Amygdala (tissue), 56 donors: ENCODE measurements at places on chromosomes 5 and 9.

GRCh38 chr9:134408939-134409737 lies 82.9 kb downstream of the RXRA start:
- no peak for DNase-seq

GRCh38 chr9:2291980-2292704 lies 277.0 kb downstream of the SMARCA2 start:
- DNase-seq = no peak

DNA sequence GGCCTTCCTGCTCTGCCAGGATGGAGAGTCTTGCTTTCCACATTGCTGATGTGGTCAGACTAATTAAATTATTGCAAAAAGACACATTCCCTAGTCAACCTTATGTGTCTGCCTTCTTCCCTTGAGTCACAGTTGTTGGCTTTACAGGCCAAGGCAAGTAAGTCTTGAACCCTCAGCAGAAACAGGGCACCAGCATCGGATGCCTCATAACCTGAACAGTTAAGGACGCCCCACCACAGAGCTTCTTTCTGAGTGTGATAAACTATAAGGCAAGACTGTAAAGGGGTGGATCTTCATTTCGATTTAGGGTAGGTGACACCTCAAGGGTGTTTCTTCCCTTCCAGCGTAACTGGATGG lies 670 bp upstream of the KIF2A start:
- DNase-seq = no peak

GRCh38 chr5:95935553-95936100 lies 26.0 kb downstream of the ELL2 start:
- no peak for DNase-seq

DNA sequence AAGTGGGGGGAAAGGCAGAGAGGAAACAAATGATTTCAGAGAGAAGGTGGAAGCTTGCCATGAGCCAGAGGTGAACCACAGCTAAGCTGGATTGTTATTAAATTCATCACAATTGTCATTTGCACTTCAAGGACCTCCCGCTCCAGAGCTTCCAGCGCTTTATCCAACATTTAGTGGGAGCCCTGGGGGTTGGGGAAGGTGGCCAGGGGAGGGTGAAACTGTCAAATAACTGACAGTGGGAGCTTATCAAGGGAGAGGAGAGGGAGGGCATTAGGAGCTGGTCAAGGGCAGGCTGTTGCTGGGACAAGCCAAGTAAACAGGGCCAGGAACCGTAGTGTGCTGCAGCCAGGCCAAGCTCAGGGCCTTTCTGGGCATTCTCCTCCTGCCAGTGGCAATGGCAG lies 71.5 kb downstream of the SIL1 start:
- DNase-seq = no peak

- DNase-seq = no peak
Observed at GRCh38 chr9:94568972-94569712, 14.3 kb downstream of the PCAT7 start.

- no peak for DNase-seq
Observed at GRCh38 chr5:132501961-132502931, 11.7 kb upstream of the IRF1 start.

DNA sequence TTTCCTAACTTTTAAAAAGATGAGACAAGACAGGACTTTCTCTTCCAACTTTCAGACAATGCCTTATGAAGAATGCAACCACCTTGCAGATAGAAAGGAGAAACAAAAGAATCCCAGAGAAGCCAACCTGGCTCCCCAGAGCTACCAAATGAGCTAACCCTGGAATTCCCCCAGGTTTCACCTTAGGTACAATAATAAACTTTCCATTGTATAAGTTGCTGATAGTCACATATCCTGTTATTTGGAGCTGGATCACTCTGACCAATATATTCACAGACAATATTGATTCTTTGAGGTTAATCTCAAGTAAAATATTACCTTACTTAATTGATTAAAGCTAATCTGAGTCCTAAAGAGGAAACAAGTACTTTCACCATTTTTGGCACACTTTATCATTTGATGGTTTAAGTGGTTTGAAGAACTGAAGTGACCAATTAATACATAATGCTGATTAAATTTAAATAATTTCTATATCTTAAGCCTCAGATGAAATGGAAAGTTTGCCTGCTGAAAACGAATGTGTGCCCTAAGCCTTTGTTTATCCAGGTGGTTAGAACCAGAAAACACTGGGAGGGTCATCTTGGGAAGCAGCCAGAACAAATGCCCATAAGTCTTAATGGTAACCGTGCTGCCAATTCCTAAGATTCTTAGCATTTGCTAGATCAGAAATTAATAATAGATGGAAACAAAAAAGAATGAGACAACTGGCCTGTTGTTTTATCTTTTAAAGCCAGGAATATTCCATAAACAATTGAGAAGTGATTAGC lies 159.6 kb upstream of the SLC12A2 start:
- DNase-seq = no peak

GRCh38 chr5:53350991-53351770 lies 129.2 kb upstream of the FST start:
- DNase-seq = no peak

GRCh38 chr9:32345243-32345642 lies 39.2 kb upstream of the ACO1 start:
- DNase-seq = no peak

DNA sequence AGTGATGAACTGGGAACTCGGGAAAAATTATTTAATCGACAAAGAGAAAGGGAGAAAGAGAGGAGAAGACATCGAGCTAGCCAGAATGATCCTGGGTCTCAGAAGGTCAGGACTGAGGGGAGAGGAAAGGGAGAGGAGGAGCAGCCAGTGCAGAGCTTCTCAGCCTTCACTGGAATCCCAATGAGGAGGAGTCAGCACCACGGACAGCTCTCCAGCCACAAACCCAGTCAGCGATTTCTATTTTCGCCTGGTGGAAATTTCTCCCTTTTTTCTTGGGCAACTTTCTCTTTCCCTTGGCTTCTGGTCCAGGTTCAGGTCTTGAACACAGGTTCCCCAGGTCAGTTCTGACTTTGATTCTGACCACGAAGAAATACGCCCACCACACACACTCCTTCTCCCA lies 1.6 kb upstream of the BRINP1 start:
- DNase-seq = no peak

DNA sequence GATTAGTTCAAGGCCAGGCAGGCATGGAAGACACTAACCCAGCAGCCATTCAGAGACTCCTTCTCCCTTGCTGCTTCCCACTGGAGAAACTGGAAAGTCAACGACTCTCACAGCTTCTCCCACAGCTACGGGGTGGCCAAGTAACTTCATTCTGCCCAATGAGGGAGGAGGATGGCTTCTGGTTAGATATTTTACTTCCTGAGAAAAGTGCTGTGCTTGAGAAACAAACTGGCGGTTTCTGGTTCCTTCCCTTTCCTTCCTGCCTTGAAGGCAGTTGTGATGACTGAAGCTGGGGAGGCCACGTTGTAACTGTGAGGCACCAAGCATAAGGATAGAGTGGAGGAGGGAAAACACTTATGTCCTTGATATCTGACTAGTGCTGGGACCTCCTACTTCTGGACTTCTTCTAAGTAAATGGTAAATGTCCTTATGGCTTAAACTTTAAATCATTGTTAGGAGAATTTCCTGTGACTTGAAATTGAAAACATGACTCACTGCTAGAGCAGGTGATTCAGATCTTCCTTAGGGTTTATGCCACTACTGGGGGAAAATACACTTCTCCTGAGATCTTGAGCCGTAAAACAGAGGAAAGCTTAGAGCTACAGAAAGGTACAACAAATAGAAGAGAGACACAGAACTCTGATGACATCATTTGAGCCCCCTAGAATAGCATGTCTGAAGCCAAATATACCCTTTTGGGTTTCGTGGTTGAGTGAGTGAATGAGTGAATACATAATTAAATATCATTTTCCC lies 3.1 kb upstream of the GNPDA1 start:
- DNase-seq = no peak
